ENCODE measurements at places on chromosomes 6 and 20.

DNA sequence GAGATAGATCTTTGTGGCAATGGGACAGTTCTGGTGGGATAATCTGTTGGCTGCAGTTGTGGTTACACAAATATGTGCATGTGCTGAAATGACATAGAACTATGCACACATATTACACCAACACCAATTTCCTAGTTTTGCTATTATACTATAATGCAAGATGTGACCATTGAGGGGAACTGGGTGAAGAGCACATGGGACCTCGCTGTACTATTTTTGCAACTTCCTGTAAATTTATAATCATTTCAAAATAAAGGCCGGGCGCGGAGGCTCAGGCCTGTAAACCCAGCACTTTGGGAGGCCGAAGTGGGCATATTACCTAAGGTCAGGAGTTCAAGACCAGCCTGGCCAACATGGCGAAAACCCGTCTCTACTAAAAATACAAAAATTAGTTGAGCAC lies 8.7 kb downstream of the ARMC12 start:
- DNase-seq: no peak

- no peak for DNase-seq
Measured at GRCh38 chr6:25659633-25660368, 7.8 kb downstream of the SCGN start.

DNA sequence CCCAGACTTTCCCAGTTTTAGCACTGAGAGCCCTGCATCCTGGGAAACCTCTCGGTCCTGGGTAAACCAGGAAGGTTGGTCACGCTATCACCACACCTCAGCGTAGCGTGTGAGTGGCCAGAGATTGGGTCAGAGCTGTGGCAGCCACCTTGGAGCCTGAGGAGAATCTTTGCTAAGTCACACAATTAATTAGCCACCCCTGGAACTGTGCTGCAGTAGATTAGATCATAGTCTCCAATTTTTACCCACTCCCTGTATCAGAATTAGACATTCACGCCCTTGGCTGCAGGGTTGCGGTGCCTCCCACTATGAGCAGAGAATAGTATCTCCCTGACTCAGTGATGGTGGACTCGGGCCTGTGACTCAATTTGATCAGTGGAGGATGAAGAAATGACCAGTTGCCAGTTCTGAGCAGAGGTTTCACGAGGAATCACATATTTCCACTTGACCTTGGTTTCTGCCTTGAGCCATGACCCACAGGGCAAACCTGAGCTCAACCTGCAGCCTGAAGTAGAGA lies 6.0 kb upstream of the PTGIS start:
- DNase-seq: no peak

- no peak for DNase-seq
Measured at GRCh38 chr6:51090343-51090742, 271.7 kb downstream of the TFAP2B start.

DNA sequence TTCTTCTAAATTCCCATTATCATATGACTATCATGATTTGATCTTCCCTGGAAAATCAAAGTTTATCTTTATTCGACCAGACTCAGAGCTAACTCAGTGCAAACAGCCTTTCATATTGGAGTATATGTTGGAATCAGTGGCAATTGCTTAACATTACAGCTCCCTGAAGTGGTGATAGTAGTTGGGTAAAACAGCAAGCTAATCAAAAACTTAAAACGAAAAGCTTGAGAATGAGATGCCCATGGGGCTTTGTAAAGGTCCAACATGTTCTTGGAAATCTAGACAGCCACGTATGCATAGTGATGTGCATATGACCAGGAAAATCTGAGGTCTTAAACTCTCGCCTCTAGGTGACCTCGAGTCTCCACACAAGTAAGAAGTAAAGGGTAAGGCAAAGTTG lies 437.6 kb downstream of the KIF16B start:
- DNase-seq: no peak

- no peak for DNase-seq
Measured at GRCh38 chr20:34296468-34296867, 6.7 kb downstream of the AHCY start.

GRCh38 chr6:110520992-110521543 lies 44.7 kb upstream of the SLC22A16 start:
- DNase-seq: no peak

DNA sequence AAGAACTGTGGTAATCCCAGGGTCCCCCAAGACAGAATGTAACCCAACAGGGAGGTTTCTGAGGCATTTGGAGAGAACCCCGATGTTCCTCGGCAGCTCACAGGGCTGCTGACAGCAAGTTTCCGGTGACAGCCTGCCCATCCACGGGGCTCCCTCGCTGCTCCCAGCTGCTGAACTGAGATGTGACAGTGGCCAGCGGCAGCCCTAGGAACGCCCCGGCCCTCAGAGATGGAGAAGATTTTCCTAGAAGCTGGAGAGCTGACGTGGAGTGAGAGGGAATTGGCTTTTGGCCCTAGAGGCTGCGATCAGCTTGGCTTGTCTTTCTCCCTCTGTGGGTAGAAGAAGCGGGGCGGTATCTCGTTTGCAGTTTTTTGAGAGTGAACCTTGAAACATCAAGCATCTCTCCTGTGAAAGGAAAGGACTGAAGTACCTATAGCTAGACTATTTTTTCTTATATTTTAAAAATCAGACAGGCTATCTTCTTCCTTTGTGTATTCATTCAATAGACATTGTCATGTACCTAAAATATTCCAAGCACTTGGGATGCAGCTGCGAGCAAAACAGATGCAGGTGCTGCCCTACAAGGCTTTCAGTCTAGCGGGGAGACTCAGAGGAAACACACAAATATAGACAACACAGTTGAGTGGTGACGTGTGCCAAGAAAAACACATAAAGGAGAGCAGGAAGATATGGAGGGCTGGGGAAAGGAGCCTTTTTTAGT lies 28.4 kb upstream of the NFATC2 start:
- DNase-seq: no peak

DNA sequence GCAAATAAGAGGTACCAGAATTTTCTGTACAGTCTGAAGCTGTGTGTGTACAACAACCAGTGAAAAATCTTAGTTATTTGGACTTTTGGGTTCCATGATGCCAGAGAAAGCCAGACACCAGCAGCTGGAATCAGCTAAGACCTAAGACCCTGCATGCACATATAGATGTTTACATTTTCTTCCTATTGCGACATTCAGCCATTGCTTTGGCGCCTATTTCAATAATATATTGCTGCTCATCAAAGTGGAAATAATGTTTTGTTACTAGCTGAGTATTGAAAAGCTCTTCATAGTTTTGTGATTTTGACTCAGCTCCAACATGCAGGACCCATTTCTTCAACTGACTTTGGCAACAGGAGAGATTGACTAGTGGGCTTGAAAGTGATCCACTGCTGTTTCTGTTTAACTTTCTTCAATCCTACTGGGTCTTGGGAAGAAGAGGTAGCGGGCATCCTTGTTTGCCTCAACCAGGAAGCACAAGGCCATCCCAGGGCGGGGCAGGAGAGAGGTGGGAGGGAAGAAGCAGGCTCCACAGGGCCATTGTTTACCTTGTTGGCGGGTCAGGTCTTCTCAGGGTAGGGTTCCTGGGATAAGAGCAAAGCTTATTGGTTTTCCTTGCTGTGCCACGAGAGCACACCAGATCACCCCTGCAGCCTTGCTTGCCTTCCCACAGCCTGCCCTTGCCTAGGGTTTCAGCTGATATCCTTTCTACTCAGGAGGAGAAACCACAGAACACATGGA lies 101.3 kb upstream of the ESR1 start:
- no peak for DNase-seq

DNA sequence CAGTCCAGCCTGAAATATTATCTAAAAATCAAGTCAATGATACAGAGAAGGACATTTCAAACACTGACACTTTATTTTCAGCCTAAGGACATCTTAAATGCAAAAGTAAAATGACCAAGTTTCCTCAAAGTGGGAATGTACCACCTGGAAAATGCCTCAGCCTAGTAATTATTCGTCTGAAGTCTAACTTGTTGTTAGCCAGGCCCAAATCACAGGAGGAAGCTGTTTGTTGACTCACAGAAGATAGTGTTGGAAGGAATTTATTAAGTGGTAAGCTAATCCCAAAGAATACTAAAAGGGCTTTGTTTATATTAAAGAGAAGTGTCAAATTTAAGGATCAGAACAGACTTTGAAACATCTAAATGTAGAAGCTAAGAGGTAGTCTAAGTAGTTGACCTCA lies 2.5 kb downstream of the PDE7B start:
- no peak for DNase-seq

DNA sequence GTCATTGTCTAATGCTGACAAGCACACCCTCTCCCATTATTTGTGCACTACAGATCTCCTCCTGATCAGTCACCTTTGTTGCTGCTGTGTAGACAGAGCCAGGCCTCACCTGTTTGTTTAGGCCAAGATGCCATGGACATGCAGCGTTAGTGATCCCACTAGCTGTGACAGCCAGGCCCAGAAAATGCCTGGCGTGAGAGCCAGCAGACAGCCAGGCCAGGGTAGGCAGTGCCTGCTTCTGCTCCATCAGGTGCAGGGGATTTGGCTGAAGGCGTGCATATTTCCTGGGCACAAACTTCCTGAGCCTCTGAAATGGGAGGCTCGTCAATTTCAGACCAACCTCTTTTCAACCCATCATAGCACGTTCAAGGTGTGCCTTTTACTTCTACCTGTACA lies 27.3 kb downstream of the MANBAL start:
- no peak for DNase-seq

DNA sequence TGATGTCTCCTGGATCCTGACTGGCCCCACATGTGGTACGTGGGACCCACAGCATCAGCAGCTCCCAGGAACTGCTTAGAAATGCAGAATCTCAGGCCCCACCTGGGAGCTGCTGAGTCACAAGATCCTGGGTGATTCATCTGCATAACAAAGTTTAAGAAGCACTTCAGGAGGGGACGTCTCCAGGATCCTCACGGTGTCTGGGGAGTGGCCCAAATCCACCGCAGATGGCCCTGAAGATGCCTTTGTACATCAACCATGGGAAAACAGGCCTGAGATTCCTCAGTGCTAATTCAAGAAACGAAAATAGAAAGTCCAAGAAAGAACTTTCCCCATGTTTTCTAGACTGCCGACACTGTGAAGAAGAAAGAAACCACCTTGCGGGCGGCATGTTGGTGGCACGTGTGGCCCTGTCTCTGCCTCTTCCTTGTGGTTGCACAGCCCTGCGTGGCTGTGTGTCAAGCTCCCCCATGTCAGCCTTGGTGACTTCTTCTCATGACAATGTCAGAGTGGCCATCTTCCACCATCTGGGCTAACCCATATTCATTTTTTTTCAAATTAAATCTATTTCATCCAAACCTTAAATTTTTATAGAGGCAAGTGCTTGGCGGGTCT lies 26.1 kb downstream of the RRBP1 start:
- DNase-seq: no peak

GRCh38 chr6:169396554-169397163 lies 143.0 kb upstream of the THBS2 start:
- DNase-seq: no peak

GRCh38 chr6:36493859-36494258 lies 51.1 kb downstream of the KCTD20 start:
- DNase-seq: no peak

- no peak for DNase-seq
Measured at GRCh38 chr20:13648291-13649228, 9.8 kb upstream of the TASP1 start.

DNA sequence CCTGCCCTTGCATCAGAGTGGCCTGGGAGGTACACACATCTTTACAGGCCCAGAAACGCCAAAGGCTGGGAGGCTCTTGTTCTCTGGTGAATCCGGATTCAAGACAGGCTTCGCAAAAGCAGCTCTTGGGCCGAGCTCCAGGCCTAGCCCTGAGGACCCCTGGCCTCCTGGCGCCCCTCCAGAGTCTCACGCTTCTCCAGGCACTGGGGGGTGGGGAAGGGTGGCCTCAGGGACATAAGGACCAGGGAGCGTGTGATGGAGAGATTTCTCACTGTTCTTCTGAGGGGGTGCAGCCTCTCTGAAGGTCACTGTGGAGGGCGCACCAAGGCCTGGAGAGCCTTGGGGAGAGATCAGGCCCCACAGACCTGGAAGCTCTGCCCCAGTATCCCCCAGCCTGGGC lies 349.2 kb downstream of the ZFAND3 start:
- DNase-seq: no peak

DNA sequence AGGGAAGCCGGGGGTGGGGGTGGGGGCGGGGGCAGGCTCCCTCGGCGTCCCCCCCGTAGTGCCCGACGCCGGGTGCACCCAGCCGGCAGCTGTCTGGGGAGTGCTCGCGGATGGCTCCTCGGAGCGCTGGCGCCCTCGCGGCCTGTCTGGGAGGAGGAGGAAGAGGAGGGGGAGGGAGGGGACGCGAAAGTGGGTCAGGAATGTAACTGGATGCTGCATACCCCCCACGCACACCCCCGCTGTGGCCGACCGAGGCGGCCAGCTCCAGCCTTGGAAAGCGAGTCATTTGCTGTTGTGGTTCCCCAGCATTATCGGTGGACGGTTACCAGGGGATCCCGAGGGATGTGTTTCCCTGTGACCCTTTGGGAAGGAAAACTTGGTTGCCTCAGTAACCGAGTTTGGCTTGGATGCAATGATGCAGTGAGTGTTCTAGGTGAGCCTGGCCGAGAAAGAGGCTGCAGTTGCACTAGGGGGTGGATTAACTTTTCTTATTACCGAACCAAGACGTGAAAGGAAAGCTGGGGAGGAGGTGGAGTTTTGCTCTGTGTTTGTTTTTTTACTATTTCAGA lies 55.2 kb upstream of the RREB1 start:
- peak; percentile 72 for DNase-seq

DNA sequence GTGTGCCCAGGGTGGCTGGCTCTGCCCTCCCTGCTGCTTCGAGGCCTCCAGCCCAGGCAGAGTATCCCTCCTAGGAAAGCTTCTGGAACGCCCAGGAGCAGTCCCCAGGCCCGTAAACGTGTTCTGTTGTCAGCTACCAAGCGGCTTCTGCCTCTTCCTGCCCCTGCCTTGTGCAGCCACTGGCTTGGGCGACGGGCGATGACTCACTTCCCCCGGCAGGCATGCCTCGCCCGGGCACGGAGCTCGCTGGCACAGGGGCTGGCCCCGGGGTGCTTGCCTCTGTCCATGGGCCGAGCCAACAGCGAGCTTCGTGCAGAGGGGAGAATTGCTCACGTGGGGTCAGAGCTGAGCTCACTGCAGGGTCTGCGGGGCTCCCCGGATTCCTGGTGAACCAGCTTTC lies 86.7 kb upstream of the THBS2 start:
- DNase-seq: no peak

- no peak for DNase-seq
Measured at GRCh38 chr20:37295595-37295994, 6.1 kb downstream of the MANBAL start.

GRCh38 chr6:9761220-9761619 lies 653.7 kb downstream of the TFAP2A start:
- no peak for DNase-seq

All from ecto neural progenitor cell (in vitro differentiated cells).